ENCODE measurements at places on chromosomes 12 and 14.

DNA sequence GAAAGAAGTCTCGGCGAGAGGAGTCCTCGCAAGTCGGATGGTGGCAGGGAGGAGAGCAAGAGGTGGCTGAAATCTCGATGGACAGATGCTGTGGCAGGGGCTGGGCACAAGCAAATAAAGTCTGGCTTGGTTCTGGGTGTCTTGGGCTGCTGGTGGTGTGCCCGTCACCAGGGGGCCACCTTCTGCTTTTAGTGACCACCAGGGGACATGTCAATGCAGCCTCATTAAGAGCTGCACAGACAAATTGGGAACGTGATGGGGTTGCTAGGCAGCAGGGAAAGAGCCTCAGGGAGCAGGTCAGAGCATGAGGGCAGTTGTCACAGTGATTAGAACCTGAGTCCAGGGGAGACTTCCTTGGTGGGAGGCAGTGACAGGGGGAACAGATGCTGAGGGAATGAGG, 44.0 kb downstream of the LRRC74A start:
- DNase-seq: no peak

- DNase-seq: no peak
Measured at GRCh38 chr12:52838609-52839435, 4.7 kb upstream of the KRT79 start.

GRCh38 chr14:63454863-63455622, 88.1 kb downstream of the PPP2R5E start:
- no peak for DNase-seq

- peak; percentile 78 for DNase-seq
Measured at GRCh38 chr12:54207539-54208294, 18.9 kb upstream of the SMUG1 start.

DNA sequence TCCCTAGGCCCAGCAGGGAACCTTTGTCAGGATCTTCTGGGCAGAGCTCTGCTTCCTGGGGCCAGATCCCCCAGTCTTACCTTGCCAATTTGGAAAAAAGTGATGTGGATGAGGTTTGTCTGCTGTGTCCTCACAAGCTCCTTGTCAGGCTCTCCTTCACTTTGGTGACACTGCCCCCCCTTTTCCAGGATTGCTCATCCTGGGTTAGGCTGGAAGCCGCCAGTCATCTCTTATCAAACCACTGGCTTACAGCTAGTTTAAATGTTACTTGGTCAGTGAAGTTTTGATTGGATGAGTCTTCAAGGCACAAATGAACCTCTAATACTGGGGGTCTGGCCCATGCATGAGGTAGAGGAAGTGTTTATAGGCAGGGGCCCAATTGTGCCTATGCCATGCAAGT, 15.3 kb downstream of the NYNRIN start:
- DNase-seq: no peak

DNA sequence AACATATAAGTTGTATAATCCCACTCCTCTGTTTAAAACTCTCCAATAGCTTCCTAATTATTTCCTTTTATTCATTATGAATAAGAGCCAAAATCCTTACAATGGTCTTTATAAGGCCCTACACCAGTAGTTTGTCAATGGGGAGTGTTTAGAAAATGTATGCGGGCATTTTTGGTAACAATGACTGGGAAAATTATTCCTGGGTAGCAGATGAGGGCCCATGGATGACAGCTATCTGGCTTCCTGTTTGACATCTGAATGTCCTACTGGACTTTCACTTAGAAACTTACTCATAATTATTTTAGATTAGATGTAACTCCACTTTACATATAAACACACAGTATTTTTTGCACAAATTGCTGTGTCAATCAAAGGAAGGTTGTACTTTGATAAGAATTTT, 101.2 kb downstream of the PAPLN start:
- DNase-seq: no peak

DNA sequence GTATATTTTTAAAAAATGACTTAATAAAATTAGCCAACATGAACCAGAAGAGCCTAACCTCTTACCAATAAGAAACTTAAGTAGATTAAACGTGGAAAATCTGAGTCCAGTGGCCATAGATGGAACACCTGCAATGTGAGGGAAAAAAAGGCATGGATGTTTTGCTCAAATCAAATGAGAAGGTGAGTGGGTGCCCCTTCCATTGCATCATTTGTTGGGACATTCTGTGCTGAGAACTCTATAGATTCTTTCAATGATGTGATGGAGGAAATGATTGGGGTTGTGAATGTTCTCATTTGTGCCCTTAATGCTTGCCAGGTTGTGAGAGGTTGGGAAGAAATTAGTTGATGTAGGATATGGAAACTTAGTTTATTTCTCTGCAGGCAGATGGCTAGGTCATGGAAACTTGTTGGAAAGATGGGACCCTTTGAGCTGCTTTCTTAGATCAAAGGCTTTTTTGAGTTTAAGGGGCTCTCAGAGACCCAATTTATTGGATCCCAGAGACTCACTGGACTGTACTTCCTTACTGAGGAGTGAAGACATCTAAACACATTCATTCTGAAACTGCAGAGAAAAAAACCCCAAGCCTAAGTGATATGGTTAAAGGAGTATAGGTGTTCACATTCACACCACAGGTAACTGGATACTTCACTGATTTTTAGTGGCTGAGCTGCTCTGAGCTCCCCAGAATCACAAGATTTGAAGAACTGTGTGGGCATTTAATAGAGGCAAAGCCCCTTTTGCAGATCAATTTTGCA, 95.9 kb downstream of the DACT1 start:
- DNase-seq: no peak

DNA sequence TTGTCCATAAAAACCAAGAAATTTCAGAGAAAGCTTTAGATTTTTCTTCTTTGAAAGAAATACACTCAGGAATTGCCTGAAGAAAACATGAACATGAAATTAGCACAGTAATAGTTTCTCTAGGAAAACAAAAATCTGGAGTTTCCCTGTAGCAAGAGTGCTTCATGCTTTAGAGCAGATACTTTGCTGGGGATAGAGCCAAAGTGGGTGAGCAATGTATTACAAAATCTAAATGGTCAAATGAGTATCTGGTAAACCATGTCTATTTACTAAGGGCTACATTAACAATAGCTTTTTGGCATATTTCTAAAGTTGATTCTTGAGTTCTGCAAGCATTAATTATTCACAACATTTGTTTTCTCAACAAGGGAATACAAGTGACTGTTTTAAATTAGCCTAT, 26.2 kb downstream of the AVPR1A start:
- no peak for DNase-seq

DNA sequence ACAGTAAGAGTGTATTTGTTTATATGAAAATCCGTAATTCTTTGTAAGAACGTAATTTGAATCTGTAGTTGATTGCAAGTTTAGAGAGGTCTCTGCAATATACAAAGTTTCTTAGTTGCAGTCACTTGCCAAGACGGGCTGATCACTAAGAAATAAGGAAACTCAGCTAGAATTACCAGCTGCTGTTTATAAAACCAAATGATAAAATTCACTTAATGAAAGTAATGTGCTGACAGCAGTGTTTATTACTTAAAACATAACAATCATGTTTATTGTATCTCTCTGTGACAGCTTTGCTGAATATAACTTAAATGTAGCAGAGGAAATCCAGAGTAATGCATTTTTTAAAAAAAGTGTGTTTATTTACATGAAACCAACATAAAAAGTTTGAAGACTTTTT, 31.2 kb downstream of the SRGAP1 start:
- no peak for DNase-seq

DNA sequence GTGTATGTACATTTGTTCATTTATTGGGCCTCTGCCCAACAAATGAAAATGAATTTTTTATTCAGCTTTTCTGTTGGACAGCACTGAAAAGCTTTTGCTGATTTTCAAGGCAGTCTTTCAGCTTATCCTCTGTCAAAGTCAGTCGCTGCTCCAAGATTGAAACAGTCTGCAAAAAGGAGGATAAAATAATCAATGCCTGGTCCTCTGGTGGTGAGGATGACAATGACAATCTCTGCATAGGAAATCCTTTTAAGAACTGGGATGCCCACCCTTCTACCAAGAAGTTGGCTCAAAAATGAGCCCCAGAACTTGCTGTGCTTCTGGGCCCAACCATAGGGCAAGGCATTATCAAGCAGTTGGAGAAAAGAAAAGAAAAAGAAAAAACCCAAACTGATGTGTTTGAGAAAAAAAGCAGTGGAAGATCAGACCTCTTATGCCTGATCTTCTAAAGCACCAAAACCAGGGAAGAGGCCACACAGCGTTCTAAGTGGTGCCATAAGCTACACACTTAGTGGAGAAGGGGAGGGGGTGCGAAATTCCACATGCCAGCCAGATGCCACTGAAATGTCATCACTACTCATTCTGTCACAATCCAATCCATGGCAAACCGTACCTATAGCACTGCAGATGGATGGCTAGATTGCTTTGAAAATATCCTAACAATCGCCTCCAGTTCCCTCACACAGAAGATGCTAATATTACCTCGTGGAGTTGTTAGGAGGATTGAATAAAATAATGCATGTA, 69.0 kb upstream of the DUSP6 start:
- DNase-seq: no peak

GRCh38 chr12:12540261-12541013, 22.2 kb downstream of the DUSP16 start:
- DNase-seq: no peak

- no peak for DNase-seq
Measured at GRCh38 chr12:115617391-115617790, 660.1 kb downstream of the MED13L start.

DNA sequence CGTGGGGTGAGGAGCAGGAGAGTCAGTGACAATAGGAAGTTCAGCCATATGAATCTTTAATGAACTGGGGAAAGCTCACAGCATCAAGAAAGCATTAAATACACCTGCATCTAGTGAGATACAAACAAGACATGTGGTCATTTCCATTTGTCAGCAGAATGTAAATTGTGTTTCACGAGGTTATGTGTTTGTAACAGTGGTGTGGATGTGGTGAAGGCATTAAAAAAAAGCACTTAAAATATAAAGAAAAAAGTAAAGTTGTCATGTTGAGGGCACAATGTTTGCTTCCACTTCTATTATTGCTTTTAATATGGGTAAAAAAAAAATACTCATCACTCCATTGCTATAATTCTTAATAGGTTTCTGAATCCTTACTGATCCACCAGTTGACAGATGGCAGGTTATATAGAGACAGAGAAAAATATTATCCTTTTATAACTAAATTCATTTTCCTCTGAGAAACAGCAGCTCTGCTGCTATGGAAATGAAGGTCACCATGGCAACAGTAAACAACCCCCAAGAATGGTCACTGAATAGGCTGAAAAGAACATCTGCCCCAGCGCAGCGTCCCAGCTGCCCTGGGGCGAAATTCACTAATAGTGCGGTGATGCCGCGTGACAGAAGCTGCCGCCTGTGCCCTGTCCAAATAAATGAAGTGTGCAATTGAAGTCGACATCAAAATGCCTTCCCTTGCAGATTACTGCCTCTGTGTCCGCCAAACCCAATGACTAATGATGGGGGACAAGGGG, 226.1 kb downstream of the FOXN3 start:
- no peak for DNase-seq

DNA sequence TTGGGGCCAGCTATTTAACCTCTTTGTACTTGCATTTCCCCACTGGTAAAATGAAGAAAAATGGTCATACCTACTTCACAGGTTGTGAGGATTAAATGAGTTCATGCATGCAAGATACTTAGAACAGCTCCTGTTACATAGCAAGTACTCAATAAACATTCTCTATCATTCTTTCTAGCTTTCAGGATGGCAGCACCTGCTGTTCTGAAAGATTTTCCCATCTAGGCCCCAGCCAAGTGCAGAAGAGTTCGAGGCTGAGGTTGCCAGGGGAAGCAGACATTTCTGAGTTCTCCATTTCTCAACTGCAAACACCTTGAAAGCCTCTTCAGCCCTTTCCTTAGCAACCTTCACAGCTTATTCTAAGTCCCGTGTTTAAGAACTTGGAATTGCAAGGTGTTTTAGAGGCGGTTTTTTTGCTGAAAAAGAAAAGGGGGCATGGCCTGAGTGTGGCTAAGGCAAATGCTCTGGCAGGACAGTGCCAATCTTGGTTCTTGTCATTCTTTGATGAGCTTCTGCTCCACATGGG, 73.0 kb upstream of the PRMT8 start:
- no peak for DNase-seq

- no peak for DNase-seq
Measured at GRCh38 chr12:34601689-34602088, 579.4 kb downstream of the ALG10 start.

- peak; percentile 77 for DNase-seq
Measured at GRCh38 chr12:110281549-110282299, 677 bp downstream of the ATP2A2 start.

- no peak for DNase-seq
Measured at GRCh38 chr14:104766863-104767633, 14.1 kb downstream of the SIVA1 start.

DNA sequence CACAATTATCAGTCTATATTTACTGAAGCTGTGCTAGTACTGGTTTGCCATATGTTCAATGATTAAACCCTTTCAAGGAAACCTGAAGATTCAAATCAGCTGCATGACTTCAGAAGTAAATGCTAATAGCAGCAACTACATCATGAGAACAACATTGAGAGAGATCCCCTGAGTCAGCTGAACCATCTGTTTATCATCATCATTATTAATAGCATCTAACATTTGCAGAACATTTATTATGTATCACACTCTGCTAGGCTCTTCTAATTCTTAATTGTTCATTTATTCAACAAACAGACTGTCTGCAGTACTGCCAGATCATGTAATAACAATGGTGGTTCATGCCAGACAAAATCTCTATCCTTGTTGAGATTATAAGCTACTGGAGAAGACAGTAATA, 157.4 kb downstream of the KLHL28 start:
- DNase-seq: no peak

GRCh38 chr12:72792889-72793288, 520.7 kb downstream of the TRHDE start:
- no peak for DNase-seq

DNA sequence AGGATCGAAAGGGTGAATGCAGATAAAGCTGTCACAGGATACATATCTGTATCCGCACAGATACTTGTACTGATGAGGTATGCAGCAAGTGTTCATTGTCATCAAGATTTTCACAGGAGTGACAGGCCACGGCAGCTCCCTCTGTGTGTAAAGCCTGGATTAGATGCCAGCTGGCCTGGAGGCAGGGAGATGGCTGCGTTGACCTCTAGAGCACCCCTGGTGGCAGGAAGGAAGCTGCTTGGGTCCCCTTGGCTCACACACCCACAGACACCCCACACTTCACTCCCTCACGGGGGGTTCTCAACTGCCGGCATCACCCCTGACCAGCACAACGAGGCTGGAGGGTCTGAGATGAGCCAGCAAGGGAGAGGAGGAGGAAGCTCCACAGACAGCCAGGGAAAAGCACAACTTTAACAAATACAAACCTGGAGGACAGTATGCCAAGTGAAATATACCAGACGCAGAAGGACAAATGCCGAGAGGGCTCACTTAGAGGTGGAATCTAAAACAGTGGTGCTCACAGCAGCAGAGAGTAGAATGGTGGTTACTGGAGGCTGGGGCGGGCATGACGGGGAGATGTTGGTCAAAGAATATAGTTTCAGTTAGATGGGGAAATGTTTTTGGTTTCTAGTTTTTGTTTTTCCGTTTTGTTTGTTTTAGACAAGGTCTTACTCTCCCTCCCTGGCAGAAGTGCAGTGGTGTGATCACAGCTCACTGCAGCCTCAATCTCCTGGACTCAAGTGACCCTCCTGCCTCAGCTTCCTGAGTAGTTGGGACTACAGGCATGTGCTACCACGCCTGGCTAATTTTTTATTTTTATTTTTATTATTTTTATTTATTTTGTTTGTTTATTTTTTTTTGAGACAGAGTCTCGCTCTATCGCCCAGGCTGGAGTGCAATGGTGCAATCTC, 45.7 kb downstream of the TEAD4 start:
- DNase-seq: no peak

GRCh38 chr12:51460519-51460918, 35.9 kb downstream of the SLC4A8 start:
- DNase-seq: no peak

GRCh38 chr14:84871734-84872133, 658.2 kb upstream of the FLRT2 start:
- DNase-seq: no peak

All from natural killer cell treated with Interleukin-12 subunit alpha and Interleukin-12 subunit beta and Interleukin-15 and Interleukin-18, amount 100 ng/mL, for 72 hours (primary cell).